ENCODE measurements at places on chromosomes 2 and 18. TPM values are rescaled to one million over a fixed set of nuclear protein-coding genes. Genes with fewer than 3 reads are reported as not detected.
A peak's percentile ranks its signal among the peaks of the same experiment; 100 is the strongest.

GRCh38 chr18:79797518-79798345 is at the start of gene KCNG2:
Gene KCNG2 (plus strand): TSS chr18:79797938. CDS start chr18:79863668, 65,730 bp downstream.
- DNase-seq = no peak

DNA sequence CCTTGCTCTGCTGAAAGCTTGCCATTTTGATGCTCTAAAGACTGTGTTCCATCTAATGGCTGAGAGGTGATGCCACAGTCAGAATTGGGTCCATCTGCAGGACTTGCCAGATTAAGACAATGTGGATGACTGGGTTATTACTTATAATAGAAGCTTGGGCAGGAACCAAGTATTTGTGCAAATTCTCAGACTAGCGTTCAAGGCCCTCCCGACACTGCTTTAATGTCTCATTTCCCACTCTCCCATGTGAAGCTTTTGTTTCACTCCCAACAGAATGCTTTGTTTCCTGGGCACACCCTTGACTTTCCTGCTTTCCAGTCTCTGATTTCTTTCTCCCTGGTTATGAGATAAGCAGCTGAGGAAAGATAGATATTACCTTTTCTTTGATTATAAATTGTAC is 215.8 kb downstream of the KCNS3 start:
- DNase-seq = no peak

DNA sequence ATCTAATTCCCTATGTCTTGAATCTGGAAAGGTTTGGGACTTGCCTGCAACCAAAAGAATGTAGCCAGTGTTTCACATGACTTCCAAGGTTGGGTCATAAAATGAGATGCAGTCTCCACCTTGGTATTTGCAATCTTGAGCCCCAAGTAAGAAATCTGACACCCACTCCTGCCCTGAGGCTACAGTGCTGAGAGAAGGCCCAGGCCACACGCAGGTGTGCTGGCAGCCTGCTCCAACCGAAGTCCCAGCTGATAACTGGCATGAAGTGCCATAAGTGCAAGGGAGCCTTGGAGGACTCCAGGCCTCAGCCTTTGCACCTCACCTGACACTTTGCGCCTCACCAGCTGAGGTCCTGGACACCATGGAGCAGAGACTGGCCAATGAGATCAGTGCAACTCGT is 182.7 kb downstream of the ANAPC1 start:
- DNase-seq = no peak

- no peak for DNase-seq
Measured at GRCh38 chr2:126784621-126785020, 114.1 kb upstream of the TEX51 start.

GRCh38 chr18:25164848-25165811 is 186.8 kb downstream of the ZNF521 start:
- peak; percentile 84 for DNase-seq

DNA sequence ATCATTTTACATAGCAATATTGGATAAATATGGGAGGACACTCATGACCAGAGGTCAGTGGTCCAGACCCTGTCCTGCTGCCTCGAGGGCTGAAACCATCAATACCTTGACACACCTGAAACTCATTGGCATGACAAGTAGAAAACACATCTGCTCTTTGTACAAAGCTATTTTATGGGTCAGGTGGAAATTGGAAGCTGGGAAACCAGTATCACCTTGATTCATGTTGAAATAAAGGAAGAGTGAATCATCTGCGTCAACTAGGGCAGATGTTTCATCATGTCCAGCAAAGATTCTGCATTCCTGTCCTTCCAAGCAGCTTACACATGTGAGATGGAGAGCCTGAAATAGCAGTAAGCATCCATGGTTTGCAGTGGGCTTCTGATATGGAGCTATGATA is 80.0 kb upstream of the ERBB4 start:
- DNase-seq = peak; percentile 42

DNA sequence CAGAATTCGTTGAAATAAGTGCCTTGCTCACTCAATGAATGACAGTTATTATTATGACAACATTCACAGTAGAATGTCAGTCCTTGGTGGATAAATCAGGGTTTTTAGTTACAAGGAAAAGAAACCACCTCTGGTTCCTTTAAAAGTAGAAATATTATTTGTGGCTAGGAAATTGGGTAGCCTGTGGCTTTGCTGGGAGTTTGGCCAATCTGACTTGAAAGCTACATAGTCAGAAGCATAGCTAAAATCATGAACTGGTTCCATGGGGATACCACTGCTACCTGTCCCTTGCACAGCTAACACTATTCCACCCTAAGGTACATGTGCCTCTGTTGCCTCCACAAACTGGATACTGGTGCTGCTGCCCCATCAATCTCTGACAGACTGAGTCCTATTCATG is 12.8 kb upstream of the SMCHD1 start:
- DNase-seq = no peak

POTEI gene
- not detected for polyA plus RNA-seq

LCT gene
- not detected for polyA plus RNA-seq

LRRC30 gene
- not detected for polyA plus RNA-seq
